Stimulated activated CD8-positive, alpha-beta memory T cell treated with anti-CD3 and anti-CD28 coated beads, Interleukin-15, amount 100 ng/mL, for 4 hours (primary cell): ENCODE measurements at places on chromosomes 4 and X.

DNA sequence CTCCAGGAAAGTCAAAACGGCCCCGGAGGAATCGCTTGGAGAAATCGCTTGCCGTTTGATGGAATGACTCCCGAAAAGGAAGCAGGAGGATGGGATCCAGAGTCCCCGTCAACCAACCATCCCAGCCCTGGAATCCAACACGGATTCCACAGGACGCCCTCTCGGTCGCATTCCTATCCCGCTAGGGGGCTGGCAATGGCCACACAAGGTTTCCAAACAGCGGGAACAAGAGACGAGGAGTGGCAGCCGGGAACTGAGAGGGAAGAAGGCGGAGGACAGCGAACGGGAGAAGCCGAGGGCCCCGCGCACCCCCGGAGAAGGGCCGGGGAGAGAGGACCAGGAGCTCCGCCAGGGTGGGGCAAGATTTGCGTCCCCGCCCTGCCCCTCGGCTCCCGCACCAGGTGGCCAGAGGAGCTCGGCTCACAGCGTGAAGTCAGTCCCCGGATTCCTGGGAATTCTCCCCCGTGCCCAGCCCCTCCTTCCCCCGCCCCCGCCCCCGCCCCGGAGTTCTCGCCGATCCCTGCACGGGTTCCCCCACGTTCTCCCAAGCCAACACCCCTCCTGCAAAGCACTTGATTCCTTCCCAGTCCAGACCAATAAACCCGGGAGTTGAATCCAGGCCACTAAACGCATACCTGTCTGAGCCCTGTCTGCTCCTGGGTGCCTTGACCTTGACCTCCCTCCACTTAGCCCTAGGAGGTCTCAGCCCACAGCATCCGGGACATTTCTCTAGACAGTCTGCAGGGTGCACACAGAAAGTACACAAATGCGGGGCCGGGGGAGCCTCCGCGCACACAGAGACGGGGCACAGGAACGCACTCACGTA is 1.4 kb downstream of the PDZD4 start:
- DNase-seq = no peak

GRCh38 chr4:92362028-92362427 is 58.3 kb downstream of the GRID2 start:
- DNase-seq = no peak

- no peak for DNase-seq
These were observed 13.3 kb downstream of the APLN start for GRCh38 chrX:129641469-129641868.

DNA sequence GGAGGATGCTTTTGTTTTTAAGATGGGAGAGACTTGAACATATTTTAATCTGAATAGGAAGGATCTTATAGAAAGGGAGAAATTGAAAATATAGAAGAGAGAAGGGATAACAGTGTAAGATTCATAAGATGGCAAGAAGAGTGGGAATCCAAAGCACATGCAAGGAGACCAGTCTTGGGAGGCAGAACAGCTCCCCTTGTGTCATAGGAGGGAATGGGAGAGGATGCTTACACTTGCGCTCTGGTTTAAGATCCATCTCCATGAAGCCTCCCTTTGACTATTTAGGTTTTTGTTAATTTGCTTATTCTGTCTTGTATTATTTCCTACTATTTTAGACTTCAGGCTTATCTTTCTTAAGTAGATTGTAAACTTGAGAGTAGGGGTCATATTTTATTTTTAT is 42.7 kb downstream of the KIF4A start:
- DNase-seq = no peak

GRCh38 chr4:14184265-14184664 is 556.7 kb upstream of the BOD1L1 start:
- no peak for DNase-seq

GRCh38 chr4:54446581-54446980 is 211.2 kb upstream of the KIT start:
- no peak for DNase-seq

DNA sequence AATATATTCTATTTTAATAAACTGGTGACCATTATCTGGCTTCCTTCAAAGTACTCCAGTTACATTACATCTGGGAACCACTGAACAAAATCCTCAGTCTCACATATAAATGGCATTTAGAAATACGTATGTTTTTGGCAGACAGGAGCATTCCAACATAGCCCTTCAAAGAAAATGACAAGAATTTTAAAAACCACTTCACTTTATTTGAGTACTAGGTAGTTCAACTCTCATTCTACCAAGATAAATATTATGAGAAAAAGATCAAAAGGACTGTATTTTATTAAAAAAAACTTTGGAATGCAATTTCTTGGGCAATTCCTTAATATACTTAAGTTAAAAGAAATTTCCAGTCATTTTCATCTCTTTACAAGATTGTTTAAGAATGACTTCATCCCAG is 17.6 kb downstream of the TNIP3 start:
- DNase-seq = no peak

GRCh38 chr4:138938366-138938690 is 77.3 kb upstream of the NOCT start:
- no peak for DNase-seq

GRCh38 chrX:145405012-145405411 is 157.7 kb downstream of the SPANXN1 start:
- DNase-seq = no peak

GRCh38 chr4:156609421-156609820 is 362.2 kb downstream of the PDGFC start:
- no peak for DNase-seq

DNA sequence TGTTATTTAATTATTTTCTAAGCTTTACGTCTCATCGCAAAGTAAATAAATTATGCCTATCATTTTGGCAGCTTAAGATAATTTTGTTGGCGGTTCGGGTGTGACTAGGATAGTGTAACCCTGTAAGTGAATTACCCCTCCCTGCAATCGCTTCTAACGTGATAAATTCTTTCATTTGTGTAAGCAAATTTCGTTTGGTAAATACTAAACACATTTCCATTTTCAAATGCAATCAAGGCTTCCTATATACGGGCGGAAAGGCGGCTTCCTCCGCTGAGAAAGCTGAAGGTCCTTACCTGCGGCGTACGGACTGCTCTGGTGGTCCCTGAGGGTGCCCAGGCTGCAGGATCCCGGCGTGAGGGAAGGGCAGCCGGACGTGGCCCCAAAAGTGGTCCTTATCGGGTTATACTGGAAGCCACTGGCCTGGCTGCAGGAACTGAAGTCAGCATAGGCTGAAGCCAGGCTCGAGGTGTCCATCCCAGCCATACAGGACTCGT is 403 bp downstream of the PHOX2B start:
- DNase-seq = no peak

DNA sequence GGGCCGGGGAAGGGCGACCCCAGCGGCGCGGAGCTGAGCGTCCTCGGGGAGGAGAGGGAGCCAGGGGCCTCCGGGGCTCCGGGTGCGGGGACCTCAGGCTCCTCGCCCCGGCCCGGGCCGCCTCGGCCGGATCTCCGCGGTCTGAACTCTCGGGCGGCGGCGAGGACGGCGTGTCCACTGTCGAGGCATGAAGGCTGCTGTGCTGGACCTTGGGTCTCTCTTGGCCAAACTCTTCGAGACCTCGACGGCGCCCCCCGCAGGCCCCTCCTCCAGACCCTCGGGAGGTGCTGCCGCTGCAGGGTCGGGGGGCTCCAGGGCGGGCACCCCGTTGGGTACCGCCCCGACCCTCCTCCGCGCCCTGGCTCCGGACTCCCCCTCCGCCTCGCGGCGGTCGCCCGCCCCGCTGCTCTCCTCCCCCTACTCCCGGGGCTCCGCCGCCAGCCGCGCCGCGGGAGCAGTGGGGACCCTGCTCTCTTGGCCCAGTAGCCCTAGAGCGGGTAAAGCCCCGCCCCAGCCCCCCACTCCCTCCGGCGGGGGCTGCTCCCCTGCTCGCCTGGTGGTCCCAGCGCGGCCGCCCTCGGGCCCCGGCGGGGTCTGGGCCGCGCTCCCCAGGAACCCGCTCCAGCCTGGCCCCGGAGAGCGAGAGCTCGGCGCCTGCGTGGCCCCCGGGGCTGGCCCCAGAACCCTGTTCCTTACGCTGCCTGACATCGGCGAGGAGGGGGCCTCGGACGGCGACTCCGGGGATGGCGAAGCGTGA is 564 bp downstream of the FAM149A start:
- no peak for DNase-seq

DNA sequence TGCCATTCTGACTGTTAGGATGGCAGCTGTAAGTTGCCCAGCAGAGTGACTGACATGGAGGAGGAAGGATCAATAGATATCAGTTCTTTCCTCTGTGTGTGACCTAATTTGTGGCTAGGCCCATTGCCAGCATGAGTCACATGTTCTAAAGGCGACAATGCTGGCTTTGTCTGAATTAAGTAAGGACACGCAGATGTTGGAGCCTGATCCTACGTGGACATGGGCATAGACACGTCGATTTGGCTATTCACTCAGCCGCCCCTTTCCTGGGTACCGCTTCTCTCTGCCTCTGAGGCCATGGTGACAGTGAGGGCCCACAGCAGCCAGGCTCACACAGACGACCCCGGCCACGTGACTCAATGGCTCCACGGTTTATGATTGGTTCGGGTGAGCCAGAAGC is 16.3 kb downstream of the PROM1 start:
- no peak for DNase-seq
